HuH-7 (cell line): ENCODE measurements at places on chromosomes 7 and 10.
A peak's percentile ranks its signal among the peaks of the same experiment; 100 is the strongest.

DNA sequence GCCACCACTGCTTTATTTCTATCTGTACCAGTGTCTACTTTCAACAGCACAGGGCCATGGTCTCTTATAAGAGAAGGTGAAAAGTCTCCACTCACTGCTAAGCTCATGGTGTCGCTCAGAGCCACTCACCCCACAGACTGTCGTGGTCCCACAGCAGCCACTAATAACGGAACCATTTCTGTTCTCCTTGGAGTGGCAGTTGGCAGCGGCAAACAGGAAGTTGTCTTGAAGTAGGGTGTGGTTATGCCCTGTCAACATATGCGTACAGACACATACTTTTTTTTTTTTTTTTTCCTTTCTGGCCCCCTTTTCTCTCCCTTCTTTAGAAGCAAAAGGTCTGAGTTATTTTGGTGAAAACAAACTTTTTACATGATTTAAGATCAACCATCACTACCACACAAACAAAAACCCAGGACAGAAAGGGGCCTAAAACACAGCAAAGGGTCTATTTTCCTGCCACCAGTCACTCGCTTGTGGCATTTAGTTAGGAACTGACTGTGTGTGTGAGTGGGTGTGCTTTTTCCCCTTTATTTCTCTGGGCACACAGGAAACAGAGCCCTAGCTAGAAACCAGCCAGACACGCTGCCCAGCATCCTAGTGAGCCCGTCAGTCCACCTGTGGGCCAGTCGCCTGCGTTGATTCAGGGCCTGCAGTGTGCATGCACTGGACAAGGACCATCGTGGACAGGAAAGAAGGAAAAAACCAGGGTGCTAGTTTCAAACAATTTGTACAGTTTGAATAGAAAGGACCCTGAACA lies 96.7 kb upstream of the EFCAB10 start:
- no peak for DNase-seq

- DNase-seq, result no peak
These were observed 234.9 kb downstream of the HGF start for GRCh38 chr7:81534996-81535395.

- no peak for DNase-seq
These were observed 239.6 kb downstream of the DNAJB6 start for GRCh38 chr7:157576415-157576814.

DNA sequence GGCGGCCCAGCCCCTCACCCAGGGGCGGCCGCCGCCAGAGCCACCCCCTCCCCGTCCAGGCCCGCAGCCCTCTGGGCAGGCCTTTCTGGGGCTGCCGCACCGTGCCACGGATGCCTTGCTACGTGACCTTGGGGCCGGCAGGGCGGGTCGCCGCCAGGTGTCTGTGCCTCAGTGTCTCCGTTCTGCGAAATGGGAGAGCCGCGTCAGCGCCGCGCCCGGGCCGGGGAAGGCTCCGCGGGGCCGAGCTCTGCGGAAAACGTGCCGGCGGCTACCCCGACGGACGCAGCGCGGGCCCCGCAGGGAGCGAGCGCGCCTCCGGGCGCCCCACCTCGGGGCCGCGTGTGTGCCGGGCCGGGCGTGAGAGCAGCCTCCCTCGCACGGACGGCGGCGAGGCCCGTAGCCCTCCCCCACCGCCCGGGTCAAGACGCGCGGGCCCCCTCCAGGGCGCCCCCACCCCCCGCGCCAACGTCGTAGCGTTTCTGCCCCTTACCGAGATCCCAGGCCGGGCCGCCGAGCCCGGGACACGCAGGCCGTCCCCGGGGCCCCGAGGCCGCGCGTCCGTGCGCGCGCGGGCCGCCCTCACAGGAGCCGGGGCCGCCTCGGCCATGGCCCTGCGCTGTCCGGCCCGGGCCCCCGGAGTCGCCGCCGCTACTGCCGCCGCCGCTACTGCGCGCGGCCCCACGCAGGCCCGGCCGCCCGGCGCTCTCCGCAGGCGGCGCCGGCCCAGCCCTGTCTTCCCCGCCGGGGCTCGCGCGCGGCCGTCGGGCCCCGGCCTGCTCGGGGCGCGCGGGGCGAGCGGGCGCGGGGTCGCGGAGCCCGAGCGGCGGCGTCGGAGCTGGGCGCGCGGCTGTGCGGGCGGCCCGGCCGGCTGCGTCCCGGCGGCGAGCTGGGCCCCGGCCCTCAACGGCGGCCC lies 1.1 kb downstream of the ZNF777 start:
- DNase-seq, result peak; percentile 55

GRCh38 chr7:98840096-98840495 lies 29.7 kb downstream of the TMEM130 start:
- no peak for DNase-seq

GRCh38 chr10:1809139-1809741 lies 71.9 kb upstream of the ADARB2 start:
- DNase-seq, result no peak

GRCh38 chr7:97439637-97440214 lies 292.2 kb upstream of the TAC1 start:
- no peak for DNase-seq

DNA sequence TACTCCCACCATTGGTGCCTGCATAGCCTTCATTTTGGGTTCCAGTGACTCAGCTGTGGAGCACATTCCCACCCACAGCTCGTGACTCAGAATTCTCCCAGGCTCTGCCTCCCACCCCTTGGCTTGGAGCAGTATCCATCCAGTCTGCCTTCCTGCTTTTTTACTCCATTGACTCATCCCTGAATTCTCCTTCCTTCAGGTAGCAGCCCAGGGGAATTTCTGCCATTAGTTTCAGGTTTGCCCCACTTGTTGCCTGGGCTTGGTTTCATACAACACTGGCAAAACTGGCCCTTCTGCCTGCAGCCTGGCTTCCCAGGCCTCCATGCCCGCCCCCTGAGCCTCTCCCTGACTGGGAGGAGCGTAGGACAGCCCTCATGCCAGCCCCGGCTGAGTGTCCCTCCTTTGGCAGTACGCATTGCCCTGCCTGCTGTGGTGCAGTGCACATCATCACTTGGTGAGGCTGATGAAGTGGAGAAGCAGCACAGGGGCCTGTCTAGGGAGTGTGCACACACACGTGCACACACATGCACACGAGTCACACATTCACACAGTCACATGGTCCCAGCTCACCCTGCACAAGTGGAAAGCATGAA lies 55.0 kb downstream of the SNX10 start:
- no peak for DNase-seq

DNA sequence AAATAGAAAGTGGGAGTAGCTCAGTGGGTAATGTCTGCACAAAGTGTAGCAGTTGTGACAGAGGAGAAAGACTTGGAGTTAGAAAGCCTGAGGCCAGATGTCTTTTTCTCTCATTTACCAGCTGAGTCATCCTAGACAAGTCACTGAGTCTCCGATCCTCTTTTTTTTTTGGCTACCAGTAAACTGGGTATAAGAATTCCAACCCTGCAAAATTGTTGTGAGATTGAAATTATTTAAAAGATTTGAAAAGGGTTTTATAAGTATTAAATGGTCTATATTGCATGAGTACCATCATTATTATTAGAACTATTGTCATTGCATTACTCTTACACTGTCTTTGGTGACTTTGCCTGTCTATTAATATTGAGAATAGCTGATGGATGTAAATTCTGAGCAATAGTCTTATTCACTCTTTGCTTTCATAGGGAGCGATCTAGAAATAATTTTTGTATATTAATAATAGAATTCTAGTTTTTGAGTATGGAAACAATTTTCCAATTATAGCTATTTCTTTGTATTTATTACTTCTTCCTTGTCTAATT lies 74.0 kb downstream of the ARID5B start:
- no peak for DNase-seq

DNA sequence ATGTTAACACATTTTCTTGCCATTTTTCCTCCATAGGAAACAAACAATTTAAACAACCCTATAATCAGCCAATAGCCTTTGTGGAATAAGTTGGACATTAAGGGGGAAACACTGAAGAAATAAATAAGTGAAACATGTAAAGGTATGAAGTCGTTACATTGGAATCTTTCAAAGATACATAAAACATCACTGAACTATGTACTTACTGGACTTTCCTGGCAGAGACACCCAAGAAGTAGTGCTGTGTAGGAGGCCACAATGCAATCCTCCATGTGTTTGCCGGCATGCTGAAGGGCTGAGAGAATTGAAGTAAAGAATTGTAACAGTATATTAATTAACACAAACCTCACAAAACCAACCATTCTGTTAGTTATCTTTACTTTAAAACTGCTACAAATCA lies 76.5 kb upstream of the GRID1 start:
- no peak for DNase-seq

- DNase-seq, result no peak
These were observed 229.8 kb downstream of the FOXP2 start for GRCh38 chr7:114644455-114644854.

GRCh38 chr10:125041856-125042506 lies 100.1 kb downstream of the ZRANB1 start:
- DNase-seq, result no peak

DNA sequence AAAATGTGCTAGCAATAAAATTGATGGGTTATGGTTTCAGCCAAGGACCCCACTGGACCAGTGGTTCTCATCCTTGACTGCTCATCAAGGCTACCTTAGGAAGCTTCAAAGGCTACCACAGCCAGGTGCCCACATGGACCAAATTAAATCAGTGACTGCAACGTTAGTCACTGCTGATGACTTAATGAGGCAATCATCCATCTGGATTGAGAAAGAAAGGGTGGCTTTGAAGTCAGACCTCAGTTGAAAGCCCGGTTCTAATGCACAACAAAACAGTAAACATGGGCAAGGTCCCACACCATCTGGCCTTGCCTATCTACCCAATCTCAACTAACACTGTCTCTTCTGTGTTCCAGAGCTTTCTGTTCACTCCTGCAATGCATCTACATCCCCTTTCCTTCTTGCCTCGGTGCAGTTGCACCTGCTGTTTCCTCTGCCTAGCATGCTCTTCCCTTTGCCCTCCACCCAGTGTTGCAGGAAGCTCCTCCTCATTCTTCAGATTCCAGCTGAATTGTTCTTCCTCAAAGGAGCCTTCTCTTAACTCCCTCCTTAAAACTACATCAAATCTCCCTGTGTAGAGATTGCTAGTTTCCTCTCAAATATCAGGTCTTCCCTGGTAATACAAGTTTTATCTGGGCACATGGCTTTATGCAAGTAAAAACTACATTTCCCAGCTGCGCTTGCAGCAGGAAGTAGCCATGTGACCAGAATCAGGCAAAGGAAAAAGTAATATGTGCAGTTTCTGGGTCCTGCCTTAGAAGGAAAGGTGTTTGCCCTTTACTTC lies 10.3 kb upstream of the KCNK18 start:
- DNase-seq, result no peak

- no peak for DNase-seq
These were observed 31.2 kb downstream of the STMP1 start for GRCh38 chr7:135693558-135693957.
